ENCODE measurements at places on chromosomes 12 and 14.
A peak's percentile ranks its signal among the peaks of the same experiment; 100 is the strongest.

GRCh38 chr12:63041601-63042000 lies 106.7 kb upstream of the PPM1H start:
- DNase-seq: no peak

- DNase-seq: peak; percentile 25
These were observed 614 bp upstream of the ARF6 start for GRCh38 chr14:49892301-49892635.

DNA sequence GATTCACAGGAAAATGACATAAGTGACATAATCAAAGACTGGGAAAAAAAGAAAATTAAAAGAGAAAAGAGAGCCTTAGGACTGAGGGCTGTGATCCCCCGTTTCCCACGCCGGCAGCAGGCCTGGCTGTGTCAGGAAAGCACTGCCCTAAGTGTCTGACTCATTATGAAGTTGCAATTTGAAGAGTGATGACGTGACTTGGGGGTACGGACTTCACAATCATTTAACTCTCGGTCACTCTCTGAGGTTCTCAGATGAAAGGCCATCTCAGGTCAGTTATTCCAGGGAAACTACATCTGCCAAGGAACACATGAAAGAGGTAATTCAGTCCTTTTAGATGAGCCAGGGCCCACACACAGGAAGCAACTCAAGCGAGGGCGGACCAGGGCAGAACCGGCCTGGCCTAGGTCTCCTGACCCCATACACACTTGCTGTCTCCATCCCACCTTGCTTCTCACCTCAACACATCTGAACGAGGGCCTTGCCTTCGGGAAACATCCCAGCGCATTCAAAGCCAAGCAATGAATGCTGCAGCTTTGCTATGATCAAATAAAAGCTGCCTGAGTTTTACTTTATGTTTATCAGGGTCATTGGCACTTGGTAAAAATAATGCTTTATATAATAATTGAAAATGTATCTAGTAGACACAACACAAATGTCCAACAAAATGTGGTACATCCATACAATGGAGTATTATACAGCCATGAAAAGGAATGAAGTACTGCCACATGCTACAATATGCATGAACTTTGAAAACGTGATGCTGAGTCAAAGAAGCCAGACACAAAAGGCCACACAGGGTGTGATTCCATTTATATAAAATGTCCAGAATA lies 2.7 kb downstream of the SSH1 start:
- no peak for DNase-seq

- DNase-seq: no peak
These were observed 210.7 kb downstream of the PPM1H start for GRCh38 chr12:62724285-62724684.

GRCh38 chr12:76398106-76398505 lies 49.9 kb upstream of the BBS10 start:
- no peak for DNase-seq

- DNase-seq: no peak
These were observed 6.4 kb downstream of the ITGB7 start for GRCh38 chr12:53200458-53201176.

DNA sequence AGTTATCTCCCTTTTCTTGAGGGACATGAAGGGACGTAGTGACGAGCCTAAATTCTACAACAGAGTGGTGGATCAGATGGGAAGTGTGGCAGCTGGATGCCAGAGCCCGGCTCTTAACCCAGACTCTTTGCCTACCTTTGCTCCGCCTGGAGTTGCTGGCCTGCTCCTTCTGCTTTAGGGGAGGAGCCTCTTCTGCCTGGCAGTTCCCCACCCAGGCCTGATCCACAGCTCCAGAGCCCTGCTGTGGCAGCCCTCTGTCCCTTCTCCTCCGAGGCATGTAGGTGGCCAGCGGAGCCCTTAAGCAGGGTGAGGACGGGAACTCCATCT lies 2.3 kb upstream of the PRPH start:
- DNase-seq: no peak

GRCh38 chr14:73680821-73681220 lies 33.4 kb downstream of the PNMA1 start:
- no peak for DNase-seq

- no peak for DNase-seq
These were observed 257.2 kb downstream of the NELL2 start for GRCh38 chr12:44618946-44619345.

DNA sequence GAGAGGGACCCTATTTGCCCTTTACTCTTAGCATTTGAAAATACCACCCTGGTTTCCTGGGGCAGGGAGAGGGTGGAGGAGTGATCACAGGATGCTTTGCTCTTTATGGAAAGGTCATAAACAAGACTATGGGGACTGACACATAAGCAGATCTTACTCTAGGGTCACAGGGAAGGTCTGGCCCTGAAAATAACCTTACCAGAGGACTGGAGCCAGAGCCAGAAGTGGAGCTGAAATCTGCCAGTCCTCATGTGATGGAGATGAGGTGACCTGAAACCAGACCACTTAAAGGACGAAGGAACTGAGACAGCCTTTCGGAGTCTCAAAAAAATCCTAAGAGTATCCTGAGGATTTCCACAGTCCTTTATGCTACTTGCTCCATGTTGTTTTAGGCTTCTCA lies 12.4 kb downstream of the PFKM start:
- DNase-seq: no peak

DNA sequence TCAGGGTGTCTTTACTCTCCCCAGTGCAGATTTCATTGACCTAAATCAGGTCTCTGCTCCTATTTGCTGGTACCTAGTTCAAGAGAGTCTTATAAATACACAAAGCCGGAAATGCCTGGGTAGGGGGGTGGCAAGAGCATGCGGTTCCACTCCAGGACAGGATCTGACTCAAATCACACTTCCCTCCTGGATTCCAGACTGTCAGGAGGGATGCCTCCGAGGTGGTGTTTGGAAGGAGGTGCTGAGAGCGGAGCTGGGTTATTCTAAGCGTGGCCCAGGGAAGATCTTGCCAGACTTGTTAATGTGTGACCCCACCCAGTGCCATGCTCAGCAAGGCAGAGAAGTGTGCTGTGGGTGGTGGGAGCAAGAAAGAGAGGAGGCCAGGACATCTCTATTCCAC lies 49.8 kb downstream of the B4GALNT3 start:
- DNase-seq: no peak

DNA sequence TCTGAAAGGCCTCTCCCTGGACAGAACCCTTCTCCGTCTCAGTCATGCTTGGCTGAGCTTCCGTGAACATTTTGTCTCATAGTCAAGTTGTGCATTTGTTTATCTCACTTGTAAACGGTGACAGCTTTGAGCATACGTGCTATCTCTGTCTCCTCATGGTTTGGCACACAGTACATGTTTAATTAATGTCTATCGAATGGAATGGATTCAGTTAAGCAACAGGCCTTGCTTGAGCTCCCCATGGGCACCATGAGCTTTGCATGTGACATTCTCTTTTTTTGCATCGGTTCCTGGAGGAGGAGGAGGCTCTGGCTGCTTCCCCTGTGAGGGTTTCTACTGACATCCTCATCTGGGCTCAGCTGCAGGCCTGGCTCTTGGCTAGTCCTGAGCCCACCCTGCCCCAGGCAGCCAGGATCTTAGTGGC lies 80.0 kb downstream of the PRIMA1 start:
- no peak for DNase-seq

- no peak for DNase-seq
These were observed 206.9 kb upstream of the AMIGO2 start for GRCh38 chr12:47286676-47287075.
